Activated CD8-positive, alpha-beta memory T cell treated with anti-CD3 and anti-CD28 coated beads, Interleukin-2, amount 10 ng/mL, durations not matched to agents 7 days and 5 days (primary cell): ENCODE measurements at places on chromosomes 5 and 9. TPM values are rescaled to one million over a fixed set of nuclear protein-coding genes. Genes with fewer than 3 reads are reported as not detected.

Gene ACTL7B
- not detected for total RNA-seq

Gene QRFP
- not detected for total RNA-seq

Gene FBXW2
- total RNA-seq = 82.2 TPM

GRCh38 chr9:111661150-111661801, at the start of gene GNG10:
GNG10 (plus strand) TSS chr9:111661605; CDS start chr9:111661635, 30 bp downstream.
- peak within 1 kb of the TSS; percentile 94 for H3K4me3 ChIP-seq
- peaks cover 17% of the 10 kb centered on the region for H3K36me3 ChIP-seq
- DNase-seq = peak; percentile 73
- H3K27me3 ChIP-seq = no peaks in the 10 kb centered on the region

- H3K27ac ChIP-seq = no peak overlapping the region
- no peak overlapping the region for H3K4me3 ChIP-seq
- DNase-seq = no peak
Measured at GRCh38 chr9:115548609-115549260, 430.8 kb upstream of the TNC start.

GRCh38 chr5:54285686-54286085, 24.7 kb downstream of the ARL15 start:
- H3K27ac ChIP-seq = no peak overlapping the region
- DNase-seq = no peak
- H3K4me1 ChIP-seq = no peaks in the 10 kb centered on the region
- H3K4me3 ChIP-seq = no peak overlapping the region

DNA sequence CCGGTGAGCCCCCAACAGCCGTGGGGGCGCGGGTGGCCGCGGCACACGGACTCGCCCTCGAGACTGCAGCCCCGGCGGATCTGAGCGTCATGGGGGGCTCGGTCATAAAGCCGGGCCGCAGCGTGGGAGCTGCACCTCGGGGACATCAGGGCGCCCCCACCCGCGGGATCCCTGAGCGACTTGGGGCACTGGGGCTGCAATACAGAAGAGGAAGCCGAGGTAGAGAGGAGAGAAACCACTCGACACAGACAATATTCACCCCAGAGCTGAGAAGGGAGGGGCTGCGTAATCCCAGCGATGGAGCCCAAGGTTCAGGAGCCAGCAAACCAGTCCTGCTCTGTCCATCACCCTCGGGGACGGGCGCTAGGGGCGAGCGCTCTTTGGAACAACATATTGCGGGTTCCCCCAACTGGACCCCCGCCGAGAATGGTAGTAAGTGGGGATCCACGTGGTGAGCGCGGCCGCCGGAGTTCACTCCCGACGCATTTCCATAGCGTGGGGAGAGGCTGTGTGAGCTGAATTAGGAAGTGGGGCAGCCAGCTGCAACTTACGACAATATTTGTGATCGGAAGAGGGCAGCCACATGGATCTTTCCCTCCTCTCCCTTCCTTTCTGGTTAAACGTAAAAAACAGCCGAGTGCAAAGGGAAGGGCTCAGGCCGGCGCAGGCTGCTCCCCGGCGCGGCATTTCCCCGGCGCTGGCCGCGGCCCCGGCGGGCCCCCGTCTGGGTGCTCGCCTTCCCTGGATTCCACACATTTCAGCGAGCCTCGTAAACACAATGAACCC, 9.9 kb downstream of the PTCH1 start:
- H3K27me3 ChIP-seq = peaks cover 41% of the 10 kb centered on the region
- peak overlapping the region; percentile 99 for H3K4me3 ChIP-seq
- DNase-seq = peak; percentile 48
- peaks cover 33% of the 10 kb centered on the region for H3K4me1 ChIP-seq

- H3K36me3 ChIP-seq = peaks cover 36% of the 10 kb centered on the region
- H3K4me3 ChIP-seq = peak overlapping the region; percentile 55
- no peaks in the 10 kb centered on the region for H3K27me3 ChIP-seq
Measured at GRCh38 chr5:40277161-40277906, 402.4 kb upstream of the PTGER4 start.

DNA sequence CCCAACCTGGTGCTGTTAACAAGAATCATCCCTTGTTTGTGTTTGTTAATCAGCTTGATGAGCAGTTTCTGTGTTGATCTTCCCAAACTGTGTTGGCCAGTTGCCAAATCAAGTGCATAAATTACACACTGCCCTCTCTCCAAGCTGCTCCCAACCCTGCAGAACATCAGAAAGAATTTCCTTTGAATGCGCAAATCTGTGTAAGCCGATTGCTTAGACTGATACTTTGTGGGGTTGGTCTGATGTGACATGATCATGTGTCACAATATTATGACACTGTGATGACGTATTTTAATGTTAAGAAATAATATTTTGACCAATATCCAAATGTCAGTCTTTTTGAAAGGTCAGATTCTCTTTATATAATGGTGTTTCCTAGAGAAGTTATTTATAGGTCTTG, 766.4 kb upstream of the WWC1 start:
- no peaks in the 10 kb centered on the region for H3K4me1 ChIP-seq
- no peak for DNase-seq
- no peak overlapping the region for H3K4me3 ChIP-seq
- no peak overlapping the region for H3K27ac ChIP-seq
- no peaks in the 10 kb centered on the region for H3K36me3 ChIP-seq

DNA sequence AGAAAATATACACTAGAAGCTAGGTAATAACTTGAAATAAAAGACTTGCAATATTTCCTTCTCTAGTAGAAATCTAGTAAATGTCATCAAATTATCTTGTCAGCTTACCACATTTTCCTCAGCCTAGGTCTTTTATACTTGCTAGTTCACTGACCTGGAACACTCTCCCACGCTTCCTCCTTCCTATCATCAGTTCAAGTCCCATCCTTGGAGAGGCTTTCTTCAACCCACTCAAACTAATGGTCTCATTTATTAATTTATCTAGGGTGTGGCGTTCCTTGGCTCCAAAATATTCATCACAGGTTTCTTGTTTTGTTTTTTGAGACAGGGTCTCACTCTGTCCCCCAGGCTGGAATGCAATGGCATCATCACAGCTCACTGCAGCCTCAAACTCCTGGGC, 2.9 kb downstream of the FAM13B start:
- H3K27ac ChIP-seq = peak overlapping the region; percentile 72
- peak overlapping the region; percentile 96 for H3K4me3 ChIP-seq
- H3K4me1 ChIP-seq = peaks cover 66% of the 10 kb centered on the region
- H3K36me3 ChIP-seq = peaks cover 40% of the 10 kb centered on the region

GRCh38 chr5:978054-978453, 30.5 kb upstream of the NKD2 start:
- DNase-seq = no peak
- no peaks in the 10 kb centered on the region for H3K36me3 ChIP-seq
- peaks cover 2% of the 10 kb centered on the region for H3K27me3 ChIP-seq
- peaks cover 19% of the 10 kb centered on the region for H3K4me1 ChIP-seq

- no peak for DNase-seq
- H3K4me1 ChIP-seq = no peaks in the 10 kb centered on the region
- no peaks in the 10 kb centered on the region for H3K36me3 ChIP-seq
- H3K27ac ChIP-seq = no peak overlapping the region
- H3K27me3 ChIP-seq = no peaks in the 10 kb centered on the region
Measured at GRCh38 chr5:17190242-17190778, 27.1 kb upstream of the BASP1 start.

- no peak overlapping the region for H3K27ac ChIP-seq
- no peaks in the 10 kb centered on the region for H3K36me3 ChIP-seq
- peaks cover 95% of the 10 kb centered on the region for H3K27me3 ChIP-seq
- H3K4me3 ChIP-seq = no peak overlapping the region
- peaks cover 10% of the 10 kb centered on the region for H3K4me1 ChIP-seq
Measured at GRCh38 chr5:154482528-154483449, 4.8 kb upstream of the HAND1 start.

- H3K36me3 ChIP-seq = no peaks in the 10 kb centered on the region
- H3K4me3 ChIP-seq = no peak overlapping the region
- H3K4me1 ChIP-seq = no peaks in the 10 kb centered on the region
- no peaks in the 10 kb centered on the region for H3K27me3 ChIP-seq
- no peak for DNase-seq
Measured at GRCh38 chr5:83914662-83915418, 194.2 kb upstream of the HAPLN1 start.

- no peak overlapping the region for H3K4me3 ChIP-seq
- H3K27ac ChIP-seq = no peak overlapping the region
- no peaks in the 10 kb centered on the region for H3K4me1 ChIP-seq
- no peaks in the 10 kb centered on the region for H3K27me3 ChIP-seq
Measured at GRCh38 chr9:17793713-17794622, 215.1 kb downstream of the SH3GL2 start.
